ENCODE measurements at places on chromosomes 1 and 21.

DNA sequence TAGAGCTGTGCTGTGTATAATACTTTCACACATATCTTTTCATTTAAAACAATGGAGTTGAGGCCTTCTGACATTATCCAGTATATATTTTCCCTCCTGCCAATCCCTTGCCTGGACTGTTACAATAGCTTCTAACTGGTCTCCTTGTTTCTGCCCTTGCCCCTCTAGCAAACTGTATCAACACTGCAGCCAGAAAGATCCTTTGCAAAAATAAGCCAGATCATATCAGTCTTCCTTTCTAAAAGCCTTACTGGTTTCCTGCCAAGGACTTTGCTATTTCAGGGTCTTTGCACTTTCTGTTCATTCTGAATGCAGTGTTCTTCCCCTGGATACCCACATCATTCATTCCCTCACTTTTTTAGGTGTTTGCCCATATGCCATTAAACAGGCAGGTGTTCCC is 370.1 kb downstream of the PTBP2 start:
- peak; percentile 45 for DNase-seq

DNA sequence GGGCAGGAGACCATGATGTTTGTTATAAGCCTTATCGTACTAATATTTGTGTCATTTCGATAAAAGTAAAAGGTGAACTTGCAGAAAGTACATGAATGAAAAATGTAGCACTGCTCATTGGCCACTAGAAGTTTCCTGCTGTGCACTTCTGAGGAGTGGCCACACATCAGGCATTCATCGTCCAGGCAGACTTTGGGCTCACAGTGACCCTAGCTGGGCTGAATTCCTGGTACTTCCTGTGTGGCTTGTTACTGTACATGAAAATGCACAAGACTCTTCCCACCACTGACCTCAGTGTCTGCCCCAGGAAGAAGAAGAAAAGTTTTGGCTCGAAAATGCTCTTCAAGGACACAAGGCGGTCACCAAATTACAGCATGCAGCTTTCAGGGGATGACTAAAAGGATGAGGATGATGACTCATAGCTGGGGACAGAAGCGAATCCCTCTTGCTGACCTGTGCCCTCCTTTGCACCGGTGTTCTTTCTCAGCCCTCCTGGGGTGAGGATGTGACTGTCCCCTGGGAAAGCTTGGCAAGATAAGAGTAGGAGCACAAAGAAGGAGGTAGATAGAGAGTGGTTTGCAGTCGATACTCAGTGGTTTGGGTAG is 252.4 kb upstream of the KAZN start:
- DNase-seq = no peak

GRCh38 chr1:30420519-30421050 is 302.8 kb downstream of the MATN1 start:
- no peak for DNase-seq

DNA sequence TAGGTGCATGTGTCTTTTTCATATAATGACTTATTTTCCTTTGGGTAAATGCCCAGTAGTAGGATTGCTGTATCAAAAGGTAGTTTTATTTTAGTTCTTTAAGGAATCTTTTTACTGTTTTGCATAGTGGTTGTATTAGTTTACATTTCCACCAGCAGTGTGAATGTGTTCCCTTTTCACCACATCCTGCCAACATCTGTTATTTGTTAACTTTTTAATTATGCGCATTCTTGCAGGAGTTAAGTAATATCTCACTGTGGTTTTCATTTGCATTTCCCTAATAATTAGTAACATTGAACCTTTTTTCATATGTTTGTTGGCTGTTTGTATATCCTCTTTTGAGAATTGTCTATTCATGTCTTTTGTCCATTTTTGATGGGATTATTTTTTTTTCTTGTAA is 1761.9 kb downstream of the PLA2G4A start:
- DNase-seq = no peak

GRCh38 chr21:43812957-43813655 is 23.7 kb downstream of the RRP1 start:
- no peak for DNase-seq

All from brain (organoid and tissue), 16 donors.